Activated T-cell treated with anti-CD3 and anti-CD28 coated beads for 24 hours (primary cell): ENCODE measurements at places on chromosomes 7 and 10.

DNA sequence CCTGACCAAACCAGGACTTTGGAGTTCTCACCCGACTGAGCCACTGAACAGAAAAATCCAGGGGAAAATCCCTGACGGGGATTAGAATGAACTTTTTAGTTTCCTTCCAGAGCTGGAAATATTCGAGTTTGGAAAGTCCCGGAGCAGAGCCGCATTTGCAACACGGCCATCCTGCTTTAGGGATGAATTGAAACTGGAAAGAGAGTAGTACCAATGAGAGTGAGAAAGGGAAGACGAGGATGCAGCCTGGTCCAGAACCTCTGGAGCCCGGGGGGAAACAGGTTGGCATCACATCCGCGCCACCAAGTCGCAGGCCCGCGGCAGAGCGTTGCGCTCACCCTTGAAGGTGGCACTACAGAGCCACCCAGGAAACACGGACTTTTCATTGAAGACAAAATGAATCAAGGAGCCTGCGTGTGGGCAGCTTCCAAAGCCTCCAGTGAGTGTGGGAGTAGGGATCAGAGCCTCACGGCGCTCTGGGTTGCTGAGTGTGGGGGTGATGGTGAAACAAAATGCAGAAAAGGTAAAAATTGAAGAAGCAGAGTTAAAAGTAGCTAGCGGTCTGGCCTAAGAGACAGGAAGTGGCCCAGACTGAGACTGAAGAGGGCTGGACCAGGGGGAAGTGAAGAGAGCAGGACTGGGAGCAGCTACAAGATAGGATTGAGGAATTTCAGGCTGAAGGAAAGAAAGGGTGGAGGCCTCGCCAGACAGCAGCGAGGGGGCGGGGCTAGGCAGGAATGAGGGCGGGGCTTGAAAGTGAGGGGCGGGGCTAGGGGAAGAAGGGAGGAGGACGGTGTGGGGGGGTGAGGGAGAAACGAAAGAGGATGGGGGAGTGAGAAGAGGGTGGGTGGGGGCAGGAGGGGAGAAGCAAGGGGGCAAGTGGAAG is 1.8 kb downstream of the SMURF1 start:
- peak; percentile 48 for DNase-seq

DNA sequence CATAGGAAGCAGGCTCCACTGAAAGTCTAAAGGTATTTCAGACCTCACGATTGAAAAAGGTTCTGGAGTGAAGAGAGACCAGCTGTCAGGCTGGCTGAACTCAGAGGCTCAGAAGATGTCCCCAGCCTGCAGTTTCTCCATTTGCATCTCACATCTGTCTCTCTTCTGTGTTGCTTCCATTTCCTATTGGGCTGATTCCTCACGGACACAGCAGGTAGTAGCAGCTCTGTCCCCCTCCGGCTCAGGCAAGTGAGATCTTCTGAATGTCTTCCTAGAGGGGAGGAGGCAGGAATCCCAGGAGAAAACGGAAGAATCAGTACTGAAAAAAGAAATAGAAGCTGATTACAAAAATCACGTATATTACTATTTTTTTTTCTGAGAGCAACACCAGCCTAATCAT is 274.1 kb upstream of the COBL start:
- DNase-seq, result no peak

DNA sequence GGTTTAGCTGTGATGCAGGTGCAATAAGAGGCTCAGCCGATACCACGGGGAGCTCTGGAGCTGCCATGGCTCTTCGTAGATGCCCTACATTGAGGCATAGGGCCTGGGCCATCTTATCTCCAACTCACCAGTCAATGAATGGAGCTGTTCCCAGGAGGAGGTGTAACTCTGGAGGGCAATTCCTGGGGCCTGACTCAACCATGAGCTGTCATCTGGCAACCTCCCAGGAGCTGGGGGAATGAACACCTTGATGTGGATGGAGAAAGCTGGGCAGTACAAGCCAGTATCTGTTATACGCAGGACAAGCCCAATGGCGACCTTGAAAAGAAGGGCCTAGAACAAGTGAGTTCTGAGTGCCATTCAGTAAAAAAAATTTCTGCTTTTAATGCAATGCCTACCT is 224.0 kb upstream of the PLXDC2 start:
- no peak for DNase-seq

DNA sequence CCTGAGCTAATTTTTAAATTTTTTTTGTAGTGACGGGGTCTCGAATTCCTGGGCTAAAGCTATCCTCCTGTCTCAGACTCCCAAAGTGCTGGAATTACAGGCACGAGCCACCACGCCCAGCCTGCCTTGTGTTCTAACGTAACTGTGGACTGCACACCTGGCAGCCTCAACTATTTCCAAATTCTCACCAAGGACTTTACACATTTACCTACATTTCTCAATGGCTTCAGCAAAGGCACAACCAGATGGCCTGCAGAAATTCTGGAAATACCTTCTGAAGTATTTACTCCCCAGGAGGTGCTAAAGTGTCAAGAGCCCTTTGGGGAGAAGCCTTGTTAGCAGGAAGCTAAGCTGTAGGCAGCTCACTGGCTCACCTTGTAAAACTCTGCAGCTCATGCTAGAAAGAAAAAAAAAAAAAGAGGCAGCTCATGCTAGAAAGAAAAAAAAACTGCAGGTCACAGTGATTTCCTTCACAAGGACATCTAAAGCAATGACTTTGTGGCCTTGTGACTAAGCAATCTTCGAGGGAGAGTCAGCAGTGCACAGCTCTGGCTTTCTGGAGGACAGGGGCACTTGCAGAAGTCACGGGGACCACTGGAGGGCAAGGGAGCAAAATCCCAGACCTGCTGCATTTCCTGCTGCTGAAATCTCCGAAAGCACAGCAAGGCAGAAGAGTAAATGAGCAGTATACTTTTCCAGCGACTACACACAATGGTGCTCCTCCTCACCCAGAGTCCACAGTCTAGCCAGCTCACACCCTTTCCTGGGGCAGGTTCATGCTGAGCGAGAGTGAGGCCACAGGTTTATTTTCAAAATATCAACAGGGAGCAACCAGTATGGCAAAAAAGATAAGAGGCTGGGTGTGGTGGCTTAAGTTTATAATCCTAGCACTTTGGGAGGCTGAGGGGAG is 40.4 kb downstream of the BAIAP2L1 start:
- no peak for DNase-seq

- no peak for DNase-seq
These were observed 188.9 kb downstream of the LRMDA start for GRCh38 chr10:75620356-75620755.
